ENCODE measurements at places on chromosomes 11 and 22. TPM values are rescaled to one million over a fixed set of nuclear protein-coding genes. Genes with fewer than 3 reads are reported as not detected.

The FGF3 gene
- total RNA-seq: not detected

The CST6 gene
- total RNA-seq: 0.59 TPM

The BTG4 gene
- total RNA-seq: not detected

The GAL3ST3 gene
- total RNA-seq: not detected

The PAMR1 gene
- total RNA-seq: not detected

The TPBGL gene
- total RNA-seq: 0.17 TPM

The A4GALT gene
- not detected for total RNA-seq

The EXPH5 gene
- total RNA-seq: 1.7 TPM

The NUMA1 gene
- 181 TPM for total RNA-seq

The MPZL2 gene
- 4.8 TPM for total RNA-seq

All from T-helper 1 cell treated with Interleukin-12 subunit alpha and Interleukin-12 subunit beta and Interleukin-4 antibody, amounts not matched to agents 30 ng/mL and 1 ng/mL, for 36 hours (primary cell).